ENCODE measurements at places on chromosomes 3 and 15.

DNA sequence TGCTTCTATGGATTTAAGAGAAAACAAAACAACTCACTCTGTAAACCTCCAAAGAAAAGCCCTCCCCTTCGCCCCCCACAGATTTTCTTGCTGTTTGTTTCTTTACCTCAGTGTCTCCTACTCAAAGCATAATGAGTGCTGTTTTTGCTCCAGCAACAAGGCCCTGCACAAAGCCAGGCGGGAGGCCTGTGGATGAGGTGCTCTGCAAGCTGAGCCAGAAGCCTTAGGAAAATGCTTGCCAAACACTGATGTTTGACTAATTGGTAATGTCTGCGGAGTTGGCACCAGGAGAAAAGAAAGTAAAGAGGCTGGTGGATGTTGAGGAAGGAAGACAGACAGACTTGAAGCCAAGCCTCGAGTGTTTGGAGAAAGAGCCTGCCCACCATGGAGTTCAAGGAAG is 99.7 kb downstream of the RARB start:
- DNase-seq, result no peak

DNA sequence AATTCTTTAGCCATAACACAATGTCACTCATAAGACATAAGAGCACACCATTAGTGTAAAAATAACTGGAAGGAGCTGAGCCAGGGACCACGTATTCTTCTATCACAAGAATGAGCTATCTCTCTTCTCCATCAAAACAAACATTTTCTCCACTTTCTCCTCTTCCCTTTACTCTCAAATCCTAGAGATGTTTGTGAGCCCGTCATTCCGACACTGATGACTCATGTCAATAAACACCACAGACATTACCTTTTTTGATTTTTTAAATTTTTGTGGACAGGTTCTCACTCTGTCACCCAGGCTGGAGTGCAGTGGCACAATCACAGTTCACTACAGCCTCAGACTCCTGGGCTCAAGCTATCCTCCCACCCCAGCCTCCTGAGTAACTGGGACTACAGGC is 86.6 kb downstream of the MEX3B start:
- DNase-seq, result no peak

GRCh38 chr15:64841344-64842095 is at the start of gene PLEKHO2:
PLEKHO2 (plus strand) TSS chr15:64841915; CDS start chr15:64842017, 102 bp downstream.
- DNase-seq, result peak; percentile 90

- peak; percentile 68 for DNase-seq
Observed at GRCh38 chr3:169966951-169967915, 626 bp downstream of the SEC62 start.

DNA sequence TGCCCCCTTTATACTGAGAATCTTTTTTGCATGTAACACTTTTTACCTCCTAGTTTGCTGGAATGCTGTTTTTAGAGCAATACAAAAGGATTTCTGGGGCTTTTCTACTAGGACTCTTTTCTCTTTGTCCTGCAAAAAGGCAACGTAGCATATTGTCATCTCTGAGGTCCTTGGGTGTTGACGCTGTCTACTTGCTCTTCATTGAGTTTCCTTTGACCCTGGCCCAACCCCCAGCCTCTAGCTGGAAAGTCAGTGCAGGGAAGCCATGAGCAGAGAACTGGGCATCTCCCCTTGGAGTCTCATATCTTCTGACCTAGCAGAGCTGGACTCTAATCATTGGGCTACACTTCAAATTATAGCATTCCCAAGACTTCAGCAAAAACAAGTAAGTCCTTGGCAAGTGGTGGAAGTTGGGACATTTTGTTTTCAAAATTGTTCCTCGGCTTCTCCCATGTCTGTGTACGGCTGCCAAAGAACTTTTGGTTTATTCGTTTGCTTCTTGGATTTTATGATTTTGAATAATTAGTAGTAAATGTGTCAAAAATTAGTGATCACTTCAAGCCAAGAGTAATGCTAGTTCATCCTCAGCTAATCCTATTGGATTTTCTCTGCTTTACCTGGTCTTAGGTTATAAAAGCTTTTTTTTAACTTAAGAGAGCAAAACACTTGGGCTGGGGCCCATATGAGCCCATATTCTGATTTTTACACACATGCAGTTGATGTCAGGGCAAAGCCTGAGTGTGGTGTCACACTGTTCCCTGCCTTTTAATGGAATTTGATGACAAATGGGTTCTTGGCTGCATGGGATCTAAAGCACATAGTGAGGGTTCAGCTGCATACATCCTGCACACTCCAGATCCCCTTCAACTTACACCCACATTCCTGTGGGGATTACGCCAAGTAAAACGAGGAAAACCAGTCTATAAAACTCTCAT is 419.5 kb upstream of the C2CD4B start:
- DNase-seq, result no peak

DNA sequence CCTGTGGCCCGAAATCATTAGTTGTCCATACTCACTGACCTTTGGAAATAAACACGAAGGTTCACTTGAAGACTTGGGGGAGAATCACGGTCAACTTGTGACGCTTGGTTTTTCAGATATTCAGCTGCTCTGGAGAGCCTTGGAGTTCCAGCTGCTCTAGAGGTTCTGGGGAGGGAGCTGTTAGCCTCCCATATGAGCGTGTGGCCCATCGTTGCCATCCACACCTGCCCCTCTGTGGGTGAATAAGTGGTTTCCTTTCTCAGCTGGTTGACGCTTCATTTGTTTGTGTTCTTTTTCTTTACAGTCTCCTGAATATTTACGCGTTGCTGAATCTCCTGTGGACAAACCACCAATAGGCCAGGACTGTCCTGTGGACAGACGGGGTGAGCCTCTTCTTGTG is 35.6 kb downstream of the APBA2 start:
- DNase-seq, result no peak

DNA sequence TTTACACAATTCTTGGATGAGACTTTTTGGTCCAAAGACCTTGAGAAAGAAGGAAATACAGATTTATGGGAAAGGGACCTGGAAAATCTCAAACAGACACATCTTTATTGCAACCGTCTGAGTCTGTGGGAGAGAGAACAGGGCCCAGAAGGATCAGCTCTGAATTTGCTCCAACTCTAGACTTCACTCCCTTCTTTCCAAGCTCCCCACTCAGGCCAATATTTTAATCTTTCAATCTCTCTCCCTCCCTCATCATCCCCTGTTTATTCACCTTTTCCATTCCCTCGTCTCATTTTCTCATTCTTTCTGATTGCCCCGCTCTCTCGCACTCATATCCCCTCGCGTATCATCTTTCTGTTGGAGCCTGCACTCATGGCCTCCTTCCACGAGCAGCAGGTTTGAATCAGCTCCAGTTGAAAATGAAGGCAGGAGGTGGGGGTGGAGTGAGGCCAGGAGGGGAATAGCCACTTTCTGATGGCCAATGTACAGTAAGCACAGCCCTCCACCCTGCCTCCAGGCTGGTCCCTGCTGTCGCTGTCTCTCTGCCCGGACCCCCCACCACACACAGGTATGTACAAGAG is 63.6 kb upstream of the BOC start:
- no peak for DNase-seq

DNA sequence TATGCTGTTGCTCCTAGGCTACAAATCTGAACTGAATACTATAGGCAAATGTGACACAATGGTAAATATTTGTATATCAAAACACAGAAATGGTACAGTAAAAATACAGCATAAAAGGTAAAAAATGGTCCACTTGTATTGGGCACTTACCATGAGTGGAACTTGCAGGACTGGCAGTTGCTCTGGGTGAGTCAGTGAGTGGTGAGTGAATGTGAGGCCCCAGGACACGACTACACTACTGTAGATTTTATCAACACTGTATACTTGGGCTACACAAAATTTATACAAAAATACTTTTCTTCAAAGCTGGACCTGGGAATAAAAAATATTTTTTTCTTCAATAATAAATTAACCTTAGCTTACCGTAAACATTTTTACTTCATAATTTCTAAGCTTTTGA is 41.6 kb upstream of the DUT start:
- DNase-seq, result no peak

GRCh38 chr3:40715551-40715950 is 190.8 kb downstream of the ZNF621 start:
- no peak for DNase-seq

DNA sequence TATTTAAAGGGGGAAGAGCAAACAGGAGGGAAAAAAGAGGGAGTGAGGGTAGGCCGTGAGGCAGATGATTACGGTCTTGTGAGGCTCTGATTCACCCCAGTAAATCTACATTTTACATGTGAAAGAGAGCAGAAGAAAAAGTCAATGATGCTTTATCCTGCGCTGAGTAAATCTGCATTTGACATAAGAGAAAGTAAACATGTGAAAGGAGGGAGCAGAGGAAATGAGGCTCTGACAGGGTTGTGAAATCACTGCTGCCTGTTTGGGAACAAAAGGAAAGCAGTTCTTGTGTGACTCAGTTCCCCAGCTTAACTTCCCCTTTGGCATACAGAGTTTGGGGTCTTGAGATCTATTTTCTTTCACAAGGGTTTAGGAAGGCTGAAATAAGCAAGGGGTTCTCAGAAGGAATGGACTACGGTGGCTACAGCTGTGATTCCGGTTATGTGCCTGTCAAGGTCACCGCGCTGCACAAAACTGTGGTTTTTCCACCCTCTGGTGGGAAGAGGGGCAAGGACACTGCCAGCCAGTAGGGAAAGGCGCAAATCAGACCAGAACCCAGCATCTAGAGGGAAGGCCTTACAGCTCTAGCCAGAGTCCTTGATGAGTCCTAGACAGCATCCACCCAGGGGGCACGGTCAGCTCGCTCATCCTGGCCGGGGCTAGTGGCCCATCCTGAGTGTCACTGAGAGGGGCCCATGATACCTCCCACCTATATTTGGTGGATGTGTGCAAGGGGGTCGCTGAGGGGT is 18.9 kb upstream of the HCN4 start:
- no peak for DNase-seq

DNA sequence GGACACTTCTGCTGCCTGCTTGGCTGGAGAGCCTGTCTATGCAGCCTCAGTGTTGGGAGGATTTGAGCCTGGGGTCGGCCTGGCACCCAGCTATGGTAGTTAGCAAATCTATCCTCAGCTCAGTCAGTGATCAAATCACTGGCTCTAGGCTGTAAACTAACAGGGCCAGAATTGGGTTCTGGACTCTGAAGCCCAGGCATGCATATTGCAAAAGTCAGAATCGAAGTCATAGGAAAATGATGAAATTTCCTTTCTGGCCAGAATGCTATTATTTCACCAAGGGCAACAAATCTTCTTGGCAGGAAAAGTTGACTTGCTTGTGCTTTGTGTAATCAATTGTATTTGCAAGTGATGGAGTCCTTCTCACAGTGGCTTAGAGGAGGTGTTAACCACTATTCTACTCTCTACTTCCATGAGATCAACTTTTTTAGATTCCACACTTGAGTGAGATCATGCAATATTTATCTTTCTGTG is 482.6 kb upstream of the TPRG1 start:
- DNase-seq, result no peak

GRCh38 chr15:27847775-27848710 is 251.1 kb downstream of the OCA2 start:
- no peak for DNase-seq

DNA sequence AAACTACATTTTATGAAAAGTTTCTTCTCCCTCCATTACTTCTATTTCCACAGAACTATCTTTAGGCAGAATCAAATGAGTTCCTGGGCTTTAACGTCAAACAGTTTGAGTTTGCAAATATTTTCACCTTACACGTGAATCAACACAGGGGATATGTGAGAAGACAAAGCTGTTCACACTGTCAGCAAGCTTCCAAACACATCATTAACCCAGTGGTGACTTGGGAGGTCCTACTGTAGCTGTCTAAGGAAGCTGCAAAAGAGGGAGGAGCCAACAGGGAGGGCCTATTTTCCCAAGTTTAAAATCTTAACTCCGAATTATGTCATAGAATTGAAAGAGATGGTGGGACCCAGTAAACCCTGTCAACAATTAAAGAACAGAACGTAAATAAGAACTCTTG is 337.8 kb upstream of the DNAJC19 start:
- no peak for DNase-seq

DNA sequence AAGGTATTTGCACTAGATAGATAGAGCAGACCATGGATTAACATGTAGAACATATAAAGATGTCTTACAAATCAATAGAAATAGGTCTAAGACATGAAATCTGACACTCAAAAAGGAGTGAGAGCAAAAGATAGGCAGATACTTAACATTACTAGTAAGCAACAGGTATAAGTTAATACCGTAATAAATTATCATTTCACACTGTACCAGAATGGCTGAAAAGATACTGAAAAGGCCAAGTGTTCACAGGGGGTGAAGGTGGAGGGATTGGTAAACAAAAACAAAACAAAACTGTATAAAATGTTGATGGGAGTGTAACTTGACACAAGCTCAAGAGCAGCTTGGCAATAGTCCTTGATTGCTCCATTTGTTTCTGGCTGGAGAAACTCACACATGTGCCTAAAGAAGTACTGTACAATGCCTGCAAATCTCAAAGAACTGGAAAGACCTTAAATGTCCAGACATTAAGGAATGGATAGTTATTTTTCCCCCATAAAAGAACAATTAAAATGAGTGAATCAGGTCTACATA is 3.5 kb downstream of the NSMCE3 start:
- DNase-seq, result no peak

DNA sequence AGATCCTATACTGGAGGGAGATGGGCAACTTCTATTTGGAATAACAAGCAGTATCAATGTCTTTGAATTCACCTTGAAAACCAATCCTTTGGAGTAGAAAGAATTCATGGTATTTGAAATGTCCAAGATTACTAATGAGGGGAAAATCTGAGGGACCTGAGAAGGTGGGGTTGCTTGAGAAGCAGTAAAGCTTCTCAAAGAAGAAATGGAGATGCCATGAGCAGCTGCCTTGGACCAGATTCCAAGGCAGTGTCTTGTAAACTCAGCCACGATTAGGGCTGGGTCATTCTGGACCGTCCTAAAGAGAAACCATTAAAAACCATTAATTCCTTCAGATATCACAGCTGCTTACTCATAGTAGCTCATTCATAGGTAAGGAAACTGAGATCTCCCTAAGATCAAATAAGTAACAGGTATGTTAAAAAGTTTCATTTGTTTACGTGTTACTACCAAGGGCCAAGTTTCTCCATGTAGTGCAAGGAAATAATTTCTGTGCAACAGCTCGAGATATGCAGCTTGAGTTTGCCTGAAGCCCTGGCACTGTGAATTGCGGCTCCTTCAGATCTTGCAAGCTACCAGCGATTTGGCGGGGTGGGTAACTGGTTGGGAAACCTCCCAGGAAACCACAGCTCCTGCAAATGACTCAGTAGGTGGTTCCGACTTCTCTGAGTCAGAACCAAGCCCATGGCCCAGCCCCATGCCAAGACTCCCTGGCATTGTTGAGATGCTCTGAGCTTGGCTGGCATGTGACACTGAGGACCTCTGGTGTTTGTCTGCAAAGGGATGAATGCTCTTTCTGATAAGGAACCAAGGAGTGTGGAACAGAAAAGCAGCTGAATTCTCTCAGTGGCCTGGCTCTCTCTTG is 296.8 kb downstream of the RORA start:
- no peak for DNase-seq

DNA sequence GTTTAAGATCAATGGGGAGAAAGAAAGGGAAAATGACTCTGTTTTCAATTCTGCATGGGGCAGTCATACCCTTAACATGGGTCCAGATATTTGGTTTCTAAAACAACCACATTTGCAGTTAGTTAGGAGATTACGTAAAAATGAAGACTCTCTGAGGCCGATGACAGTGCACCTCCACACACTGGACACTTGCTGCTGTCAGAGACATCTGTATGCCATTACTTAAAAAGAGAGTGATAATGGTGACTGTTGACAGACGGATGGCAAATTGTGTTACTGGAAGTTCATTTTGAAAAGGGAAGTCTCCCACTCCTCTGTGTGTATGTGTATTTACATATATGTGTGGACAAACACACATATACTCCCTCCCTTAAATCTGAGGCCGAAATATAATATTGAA is 304.5 kb upstream of the SEMA6D start:
- no peak for DNase-seq

GRCh38 chr15:78048628-78048920 is 28.9 kb downstream of the TBC1D2B start:
- DNase-seq, result no peak

Data from Kasumi-1 (cell line).